GDM1 (cell line): ENCODE measurements at places on chromosomes 13 and 19.

GRCh38 chr13:40619479-40619814 is 47.0 kb downstream of the FOXO1 start:
- DNase-seq: no peak

DNA sequence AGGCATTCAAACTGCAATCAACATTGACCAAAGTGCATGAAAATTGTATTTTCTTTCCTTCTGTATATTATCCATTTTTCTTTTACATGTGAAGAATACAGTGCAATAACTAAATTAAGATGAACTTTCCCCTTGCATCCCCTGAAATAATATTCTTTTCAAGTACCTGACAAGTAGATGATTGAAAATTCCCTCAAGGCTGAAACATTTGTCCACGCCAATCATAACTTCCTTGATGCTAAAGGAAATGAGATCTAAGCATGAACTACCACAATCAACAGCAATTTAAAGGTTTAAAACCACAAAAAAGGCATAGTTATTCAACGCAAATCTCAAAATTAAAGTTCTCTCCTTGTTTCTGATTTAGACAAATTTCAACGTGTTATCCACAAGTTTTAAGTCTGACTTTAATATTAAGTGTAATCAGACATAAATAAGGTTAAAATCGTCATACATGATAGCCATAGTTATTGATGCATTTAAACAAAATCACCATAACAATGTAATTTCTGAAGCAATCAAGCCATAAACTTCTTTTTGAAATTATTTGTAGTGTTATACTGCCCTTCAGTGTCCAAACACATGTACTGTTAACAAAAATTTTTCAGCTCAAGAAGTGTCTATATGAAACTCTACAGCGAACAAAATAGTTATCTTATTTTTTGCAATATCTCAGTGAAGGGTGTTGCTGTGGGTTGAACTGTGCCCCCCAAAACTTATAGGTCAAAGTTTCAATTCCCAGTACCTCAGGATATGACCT is 169.5 kb downstream of the DCLK1 start:
- DNase-seq: no peak

GRCh38 chr13:23384111-23384510 is 49.4 kb downstream of the SACS start:
- DNase-seq: no peak

DNA sequence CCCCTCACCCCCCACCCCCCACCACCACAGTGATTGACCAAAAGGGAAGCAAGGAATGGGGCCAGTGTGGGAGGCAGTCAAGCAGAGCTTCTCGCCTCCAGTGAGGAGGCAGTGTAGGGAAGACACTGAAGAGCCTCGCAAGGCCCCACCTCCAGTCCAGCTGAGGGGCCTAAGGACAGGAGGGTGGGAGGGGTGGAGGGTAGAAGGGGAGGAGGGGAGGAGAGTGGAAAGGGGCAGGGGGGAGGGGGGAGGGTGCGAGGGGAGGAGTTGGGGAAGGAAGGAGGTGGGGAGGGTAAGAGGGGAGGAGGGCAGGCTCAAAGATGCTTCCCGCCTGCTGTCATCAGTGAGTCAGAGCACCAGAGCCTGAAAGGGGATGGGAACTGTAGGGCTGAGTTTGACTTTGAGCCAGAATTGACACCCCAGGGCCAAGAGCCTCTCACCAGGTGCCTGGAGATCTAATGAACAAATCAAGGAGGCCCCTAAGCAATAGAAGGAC is 786.2 kb downstream of the UQCRFS1 start:
- no peak for DNase-seq

DNA sequence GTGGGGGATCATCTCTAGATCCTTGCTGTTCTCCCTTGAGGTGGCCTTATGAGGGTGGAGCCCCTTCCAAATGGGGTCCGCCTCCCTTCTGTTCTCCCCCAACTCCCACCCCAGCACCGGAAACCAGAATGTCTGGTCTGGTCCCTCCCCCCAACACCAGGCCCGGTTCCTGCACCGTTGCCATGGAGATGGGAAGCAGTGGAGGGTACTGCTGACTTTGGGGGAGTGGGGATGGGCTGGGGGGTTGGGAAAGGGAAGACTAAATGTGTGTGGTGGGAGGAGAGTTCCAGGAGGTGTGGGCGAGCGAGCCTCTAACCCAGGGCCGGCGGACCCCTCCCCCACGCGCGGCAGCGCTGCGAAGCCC is 1.7 kb downstream of the SHANK1 start:
- DNase-seq: no peak

DNA sequence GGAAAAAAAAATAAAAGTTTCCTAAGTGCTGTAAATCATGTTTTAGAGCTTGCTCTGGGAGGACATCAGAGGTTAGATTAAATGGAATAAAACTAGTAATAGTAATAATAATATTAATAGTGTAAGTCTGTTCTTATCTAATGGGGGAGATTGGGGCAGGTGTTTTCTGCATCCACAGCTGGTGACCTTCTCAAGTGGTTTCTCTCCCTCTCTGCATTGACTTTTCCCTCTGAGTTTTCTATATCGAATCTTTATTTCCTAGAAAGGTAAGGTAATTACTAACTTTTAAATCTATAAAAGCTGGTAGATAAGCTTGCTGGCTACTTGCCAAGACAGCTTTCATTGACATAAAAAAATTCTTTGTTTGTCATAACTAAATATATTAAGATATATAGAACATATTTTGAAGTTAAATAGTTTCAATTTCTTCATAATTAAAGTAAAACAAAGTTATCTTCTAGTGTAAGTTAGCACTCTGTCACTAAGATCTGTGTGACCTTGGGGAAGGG is 49.6 kb upstream of the DIAPH3 start:
- no peak for DNase-seq

- peak; percentile 87 for DNase-seq
Observed at GRCh38 chr13:40271271-40271885, 395.1 kb downstream of the FOXO1 start.

DNA sequence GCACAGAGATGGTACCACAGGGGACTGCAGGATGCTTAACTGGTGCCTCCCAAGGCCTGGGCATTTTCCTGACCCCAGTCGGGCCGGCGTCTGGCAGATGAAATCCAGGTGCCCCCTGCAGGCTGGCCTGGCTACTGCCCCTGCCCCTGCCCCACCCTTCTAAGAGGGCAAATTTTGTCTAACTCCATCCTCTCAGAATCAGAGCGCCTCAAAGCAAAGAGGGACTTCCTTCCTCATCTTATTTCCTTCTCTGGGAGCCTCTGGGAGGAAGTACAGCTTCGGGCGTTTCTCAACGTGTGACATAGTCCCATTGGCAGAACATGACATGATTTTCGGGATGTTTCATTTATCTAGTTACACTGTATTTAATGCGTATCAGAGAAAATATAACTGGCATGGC is 2.7 kb downstream of the PRKACA start:
- peak; percentile 49 for DNase-seq

GRCh38 chr13:32791545-32792172 is 205.4 kb downstream of the PDS5B start:
- DNase-seq: no peak

- no peak for DNase-seq
Observed at GRCh38 chr19:57800696-57801095, 14.0 kb downstream of the ZNF552 start.

DNA sequence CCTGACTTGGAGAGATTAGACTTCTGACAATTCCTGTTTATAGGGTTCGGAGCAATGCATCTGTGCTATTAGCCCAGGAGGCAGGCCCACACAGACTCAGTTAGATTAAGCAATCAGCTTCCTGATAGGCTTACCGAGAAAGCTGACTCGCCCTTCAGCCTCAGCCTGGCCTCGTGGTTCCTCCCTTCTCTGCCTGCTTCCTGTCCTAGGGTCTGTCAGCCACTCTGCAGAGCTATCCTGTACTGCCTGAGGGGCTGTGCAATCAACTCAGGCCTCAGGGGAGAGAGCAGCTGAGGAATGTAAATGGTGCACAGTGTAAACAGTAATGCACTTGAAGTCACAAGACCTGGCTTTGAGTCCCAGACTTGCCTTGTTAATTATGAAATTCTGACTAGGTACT is 30.7 kb downstream of the HTR2A start:
- DNase-seq: peak; percentile 89

- DNase-seq: no peak
Observed at GRCh38 chr19:41386442-41386841, 10.1 kb downstream of the TMEM91 start.

- no peak for DNase-seq
Observed at GRCh38 chr19:13033819-13034611, 38.7 kb downstream of the NFIX start.

DNA sequence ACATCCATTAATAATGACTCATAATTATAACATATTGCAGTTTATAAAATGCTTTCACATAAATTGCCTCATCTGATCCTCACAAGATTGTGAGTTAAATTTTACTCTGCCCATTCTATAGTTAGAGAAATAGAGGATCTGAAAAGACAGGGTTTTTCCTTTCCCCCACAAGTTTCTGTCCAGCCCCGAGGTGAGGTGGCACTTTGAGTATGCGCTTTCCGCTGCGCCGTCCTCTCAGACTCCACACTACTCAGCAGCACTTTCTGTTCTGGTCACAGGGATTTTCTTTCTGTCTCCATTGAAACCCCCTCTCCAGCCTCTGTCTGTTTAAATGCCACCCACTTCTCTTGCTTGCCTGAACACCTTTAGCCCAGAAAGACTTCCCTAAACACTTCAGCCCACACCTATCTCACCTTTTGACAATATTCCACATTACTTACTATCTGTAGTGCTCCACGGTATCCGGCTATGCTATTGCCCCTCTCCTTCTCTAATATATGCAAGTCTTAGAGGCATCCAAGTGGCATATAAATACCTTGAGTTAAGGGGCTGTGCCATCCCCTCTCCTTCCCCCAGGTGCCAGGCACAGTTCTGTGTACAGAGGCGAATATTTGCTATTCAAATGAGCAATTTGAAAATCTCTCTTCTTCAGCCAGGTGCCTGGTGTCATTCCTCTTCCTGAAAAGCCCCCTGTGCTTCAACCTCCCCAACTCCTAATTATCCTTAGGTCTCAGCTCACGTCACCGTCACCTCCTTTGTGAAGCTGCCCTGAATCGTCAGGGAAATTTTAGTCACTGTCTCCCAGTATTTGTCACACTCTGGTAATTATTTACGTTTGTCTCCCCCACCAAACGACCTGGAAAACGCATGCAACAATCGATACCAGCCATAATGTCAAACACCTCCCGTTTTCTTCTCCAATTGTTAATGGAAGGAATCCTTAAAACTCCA is 268.7 kb downstream of the NHLRC3 start:
- DNase-seq: no peak

- no peak for DNase-seq
Observed at GRCh38 chr19:22901431-22902130, 69.5 kb downstream of the ZNF723 start.

DNA sequence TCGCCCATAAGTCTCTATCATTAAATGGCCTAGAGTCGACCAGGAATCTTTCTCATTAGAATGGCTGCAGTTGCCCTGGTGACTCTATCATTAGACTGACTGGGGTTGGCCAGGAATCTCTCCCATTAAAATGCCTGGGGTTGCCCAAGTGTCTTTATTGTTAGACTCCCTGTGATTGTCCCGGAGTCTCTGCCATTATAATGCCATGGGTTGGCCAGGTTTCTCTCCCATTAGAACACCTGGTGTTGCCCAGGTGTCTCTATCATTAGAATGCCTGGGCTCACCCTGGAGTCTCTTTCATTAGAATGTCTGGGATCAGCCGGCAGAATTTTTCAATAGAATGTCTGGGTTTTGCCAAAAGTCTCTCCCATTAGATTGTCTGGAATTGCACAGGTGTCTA is 1459.3 kb downstream of the UQCRFS1 start:
- DNase-seq: no peak

GRCh38 chr13:108200781-108201398 is 14.4 kb downstream of the LIG4 start:
- DNase-seq: no peak

- DNase-seq: no peak
Observed at GRCh38 chr13:97194479-97194878, 27.7 kb upstream of the MBNL2 start.

DNA sequence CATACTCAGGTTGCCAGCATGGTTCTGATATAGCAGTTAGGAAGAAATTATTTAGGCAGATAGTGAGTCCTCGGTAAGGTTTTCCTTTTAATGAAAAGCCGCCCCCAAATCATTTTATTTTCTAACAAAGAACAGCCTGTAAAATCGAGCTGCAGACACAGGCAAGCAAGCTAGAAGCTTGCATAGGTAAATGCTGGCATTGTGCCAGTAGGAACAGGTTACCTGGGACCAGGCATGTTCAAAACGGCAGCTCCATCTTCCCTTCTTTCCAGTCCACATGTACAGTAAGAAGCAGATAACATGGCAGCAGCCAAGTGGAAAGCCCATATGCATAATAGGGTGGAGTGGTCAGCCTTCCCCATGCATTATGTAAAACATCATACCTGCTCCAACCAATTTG is 71.1 kb downstream of the UGGT2 start:
- DNase-seq: no peak

DNA sequence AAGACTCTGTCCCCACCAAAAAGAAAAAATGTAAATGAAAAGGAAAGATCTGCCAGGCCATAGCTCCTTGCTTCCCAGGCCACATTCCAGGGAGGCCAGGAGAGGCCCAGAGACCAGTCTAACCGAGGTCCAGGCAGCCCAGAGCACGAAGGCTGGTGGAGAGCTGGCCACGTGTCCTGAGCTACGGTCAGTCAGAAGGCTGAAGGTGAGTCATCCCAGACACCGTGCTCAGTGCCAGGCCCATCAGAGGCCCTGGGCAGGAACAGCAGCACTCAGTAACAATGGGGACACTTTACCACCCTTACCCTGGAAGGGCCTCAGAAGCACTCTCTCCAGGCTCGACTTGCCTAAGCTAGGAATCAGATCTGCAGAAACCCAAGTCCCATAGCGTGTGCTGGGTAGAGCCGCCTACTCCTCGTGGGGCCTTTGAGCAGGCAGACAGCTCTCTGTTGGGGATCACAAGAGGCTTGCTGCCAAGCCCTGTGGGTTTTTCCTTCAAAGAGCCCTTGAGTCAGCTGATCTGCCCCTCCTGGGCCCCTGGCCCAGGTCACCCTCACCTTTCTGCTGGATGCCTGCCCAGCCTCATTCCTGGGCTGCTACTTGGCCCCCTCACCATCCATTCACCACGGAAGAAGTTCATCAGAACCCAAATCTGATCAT is 11.6 kb upstream of the DNMT1 start:
- no peak for DNase-seq

DNA sequence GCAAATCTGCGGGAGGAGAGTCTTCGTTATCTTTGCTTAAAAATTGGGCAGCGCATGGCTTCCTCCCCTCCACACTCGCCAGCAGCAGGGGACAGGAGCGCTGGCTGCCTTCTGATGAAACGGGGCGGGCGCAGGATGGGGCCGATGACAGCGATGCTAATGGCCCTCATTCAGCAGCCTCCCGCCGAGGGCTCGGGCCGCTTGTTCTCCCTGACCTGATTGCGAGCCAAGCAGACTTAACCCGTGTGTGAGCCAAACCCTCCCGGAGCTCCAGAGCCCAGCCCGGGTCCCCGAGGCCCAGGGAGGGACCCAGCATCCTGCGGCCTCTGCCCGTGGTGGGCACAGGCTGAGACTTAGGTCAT is 90.3 kb downstream of the KDM4B start:
- DNase-seq: no peak
